ENCODE measurements at places on chromosomes 1 and 21. TPM values are rescaled to one million over a fixed set of nuclear protein-coding genes. Genes with fewer than 3 reads are reported as not detected.

The LMNA gene
- 703 TPM for total RNA-seq

The ITSN1 gene
- total RNA-seq: 20.8 TPM

The GBP4 gene
- 0.02 TPM for total RNA-seq

The LDLRAD2 gene
- 0.14 TPM for total RNA-seq

The CD52 gene
- total RNA-seq: not detected

The KRTAP12-2 gene
- not detected for total RNA-seq

The TMPRSS15 gene
- not detected for total RNA-seq

The CELA3A gene
- total RNA-seq: not detected

The PDZK1IP1 gene
- 7.2 TPM for total RNA-seq

The OR2L13 gene
- not detected for total RNA-seq

The CCDC30 gene
- total RNA-seq: 0.74 TPM

The RGS5 gene
- 0.65 TPM for total RNA-seq

The LMO4 gene
- total RNA-seq: 22.8 TPM

The WNT9A gene
- total RNA-seq: 6.9 TPM

The SYNC gene
- total RNA-seq: 11.4 TPM

The CHIA gene
- not detected for total RNA-seq

Data from A549 treated with AZD2906 at 1 μM for 4 hours (cell line).